CD4-positive, alpha-beta T cell treated with Interleukin-17A for 1 hour (primary cell): ENCODE measurements at places on chromosomes 6 and 20.
A peak's percentile ranks its signal among the peaks of the same experiment; 100 is the strongest.

DNA sequence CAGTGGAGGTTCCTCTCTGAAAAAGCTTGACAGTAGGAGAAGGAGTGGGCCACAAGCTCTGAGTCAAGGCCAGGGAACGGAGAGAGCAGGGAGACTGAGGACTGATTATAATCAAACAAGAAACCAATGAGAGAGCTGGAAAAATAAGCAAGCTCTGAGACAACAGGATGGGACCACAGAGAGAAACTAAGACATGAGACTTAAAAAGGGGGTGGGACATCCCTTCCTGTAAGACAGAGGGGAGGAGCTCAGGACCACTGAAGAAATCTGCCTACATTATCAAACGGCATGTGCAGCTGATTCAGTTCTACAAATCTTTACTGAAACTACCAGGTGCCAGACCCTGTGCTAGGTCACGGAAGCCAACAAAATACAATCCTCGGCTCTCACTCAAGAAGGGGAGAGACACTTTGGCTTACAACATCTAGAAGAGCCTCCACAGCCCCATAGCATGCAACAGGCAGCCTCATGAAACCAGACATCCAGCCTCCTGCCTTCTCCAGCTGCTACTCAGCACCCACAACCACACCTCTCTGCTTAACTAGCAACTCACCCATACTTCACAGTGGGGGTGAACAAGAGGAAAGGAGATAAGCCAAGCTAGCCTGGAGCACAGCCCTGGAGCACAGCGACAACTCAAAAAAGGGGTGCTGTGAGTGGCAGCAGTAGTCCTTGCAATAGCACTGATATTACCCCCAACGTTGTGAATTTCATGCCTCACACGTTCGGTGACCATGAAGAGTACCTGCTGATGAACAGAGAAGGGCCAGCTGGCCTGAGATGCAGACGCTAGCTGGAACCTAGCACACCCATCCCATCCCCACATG is 39.1 kb upstream of the ANKRD60 start:
- no peak for DNase-seq

DNA sequence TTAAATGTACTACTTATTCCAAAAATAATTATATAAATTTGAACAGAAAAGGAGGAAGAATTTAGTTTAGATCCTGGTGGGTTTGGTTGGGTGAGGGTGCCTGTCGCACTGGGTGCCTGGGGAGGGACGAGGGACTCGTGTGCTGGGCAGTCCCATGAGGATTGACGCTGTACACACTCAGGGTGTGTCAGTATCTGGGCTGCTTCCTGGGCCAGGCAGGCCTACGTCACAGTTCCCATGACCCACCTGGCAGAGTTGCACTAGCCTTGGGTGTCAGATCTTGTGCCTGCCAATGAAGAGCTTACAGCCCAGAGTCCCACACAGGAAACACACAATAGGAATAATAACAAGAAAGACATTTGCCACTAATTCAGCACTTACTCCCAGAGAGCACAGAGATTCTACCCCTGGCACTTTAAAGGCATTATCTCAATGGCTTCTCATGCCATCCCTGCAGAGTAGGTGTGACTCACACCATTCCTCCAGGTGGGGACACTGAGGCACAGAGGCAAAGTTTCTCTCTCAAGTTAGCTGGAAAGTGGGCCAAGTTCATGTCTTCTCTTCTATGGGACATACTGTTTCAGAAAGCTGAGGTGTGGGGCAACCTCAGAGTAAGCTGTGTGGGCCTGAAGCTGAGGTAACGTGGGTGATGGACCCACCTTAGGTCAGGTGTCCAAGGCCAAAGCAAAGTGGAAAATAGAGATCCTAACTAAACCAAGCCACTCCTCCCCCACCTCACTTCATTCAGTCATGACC is 1.3 kb upstream of the SDCBP2 start:
- DNase-seq = peak; percentile 64

DNA sequence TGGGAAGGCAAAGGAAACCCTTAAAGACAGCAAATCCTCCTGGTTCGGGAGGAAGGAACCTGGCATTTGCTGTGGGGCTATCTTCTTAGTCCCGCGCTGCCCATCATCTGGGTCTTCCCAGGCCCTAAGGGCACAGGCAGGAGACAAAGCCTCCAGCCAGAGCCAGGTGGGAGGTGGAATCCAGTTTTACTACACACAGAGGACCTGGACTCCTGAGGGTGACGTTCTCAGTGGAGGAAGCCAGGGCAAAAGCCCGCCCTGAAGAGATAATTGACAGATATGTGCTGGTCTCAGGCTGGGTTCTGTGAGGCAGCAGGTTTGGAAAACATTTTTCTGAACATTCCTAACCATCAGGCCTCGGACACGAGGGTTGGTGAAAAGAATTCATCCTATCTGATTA is 88.4 kb upstream of the AGPAT4 start:
- DNase-seq = no peak

DNA sequence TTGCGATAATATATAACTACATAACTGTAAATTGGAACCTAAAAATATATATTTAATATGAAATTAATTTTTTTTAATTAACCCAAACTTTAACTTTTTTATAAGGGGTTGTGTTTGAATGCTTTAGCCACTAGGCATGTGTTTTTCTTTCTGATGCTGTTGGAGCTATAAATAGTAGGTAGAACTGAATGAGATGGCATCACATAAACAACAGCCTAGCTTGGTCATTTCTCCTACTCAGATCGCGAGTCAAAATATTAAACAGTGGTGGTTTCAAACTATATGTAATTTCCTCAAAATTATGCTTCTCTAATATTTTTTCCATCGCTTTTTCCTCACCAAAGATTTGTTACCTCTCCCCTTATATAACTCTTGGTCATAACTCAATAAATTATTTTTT is 243.2 kb downstream of the ARID1B start:
- peak; percentile 36 for DNase-seq

GRCh38 chr6:144302701-144303372 is 17.7 kb downstream of the UTRN start:
- no peak for DNase-seq

GRCh38 chr6:139240161-139241010 is 51.4 kb downstream of the TXLNB start:
- no peak for DNase-seq

- DNase-seq = no peak
Observed at GRCh38 chr6:164749221-164750064, 560.0 kb downstream of the C6orf118 start.

DNA sequence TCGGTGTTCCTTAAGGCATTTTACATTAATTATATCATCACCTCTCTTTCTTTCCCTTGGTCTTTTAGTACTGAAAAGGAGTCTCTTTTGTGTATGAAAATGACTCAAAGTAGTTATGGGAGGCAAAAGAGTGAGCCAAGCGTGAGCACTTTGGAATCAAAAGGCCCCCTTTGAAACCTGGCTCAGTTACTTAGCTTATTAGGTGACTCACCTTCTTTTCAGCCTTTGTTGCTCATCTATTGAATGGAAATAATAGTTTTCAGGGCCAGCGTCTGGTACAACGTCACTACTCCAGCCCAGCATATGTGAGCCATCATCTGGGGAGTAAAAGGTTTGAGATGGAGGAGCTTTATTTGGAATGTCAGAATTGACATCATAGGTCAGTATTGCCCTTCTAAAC is 147.4 kb upstream of the SCGN start:
- DNase-seq = no peak

DNA sequence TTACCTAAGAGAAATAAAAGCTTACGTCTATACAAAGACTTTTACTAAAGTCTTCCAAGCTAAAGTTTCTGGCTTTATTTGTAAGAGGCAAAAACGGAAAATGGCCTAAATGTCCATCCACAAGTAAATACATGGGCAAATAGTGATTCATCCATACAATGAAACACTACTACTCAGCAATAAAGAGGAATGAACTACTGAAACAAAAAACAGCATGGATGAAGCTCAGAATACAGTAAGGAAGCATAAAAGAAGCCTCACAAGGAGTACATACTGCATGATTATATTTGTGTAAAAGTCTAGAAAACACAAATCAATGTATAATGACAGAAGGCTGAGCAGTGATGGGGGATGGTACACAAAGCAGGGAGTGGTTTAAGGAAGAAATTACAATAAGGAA is 84.7 kb downstream of the F13A1 start:
- no peak for DNase-seq
